ENCODE measurements at places on chromosomes 1 and 21. TPM values are rescaled to one million over a fixed set of nuclear protein-coding genes. Genes with fewer than 3 reads are reported as not detected.

- DNase-seq: no peak
Measured at GRCh38 chr1:41773144-41773591, 145.6 kb downstream of the HIVEP3 start.

- DNase-seq: no peak
Measured at GRCh38 chr1:198102454-198102827, 54.4 kb upstream of the NEK7 start.

- no peak for DNase-seq
Measured at GRCh38 chr1:9888886-9889285, 21.2 kb downstream of the CTNNBIP1 start.

Gene ZSCAN20
- 2.8 TPM for total RNA-seq

Gene KCND3
- not detected for total RNA-seq

DNA sequence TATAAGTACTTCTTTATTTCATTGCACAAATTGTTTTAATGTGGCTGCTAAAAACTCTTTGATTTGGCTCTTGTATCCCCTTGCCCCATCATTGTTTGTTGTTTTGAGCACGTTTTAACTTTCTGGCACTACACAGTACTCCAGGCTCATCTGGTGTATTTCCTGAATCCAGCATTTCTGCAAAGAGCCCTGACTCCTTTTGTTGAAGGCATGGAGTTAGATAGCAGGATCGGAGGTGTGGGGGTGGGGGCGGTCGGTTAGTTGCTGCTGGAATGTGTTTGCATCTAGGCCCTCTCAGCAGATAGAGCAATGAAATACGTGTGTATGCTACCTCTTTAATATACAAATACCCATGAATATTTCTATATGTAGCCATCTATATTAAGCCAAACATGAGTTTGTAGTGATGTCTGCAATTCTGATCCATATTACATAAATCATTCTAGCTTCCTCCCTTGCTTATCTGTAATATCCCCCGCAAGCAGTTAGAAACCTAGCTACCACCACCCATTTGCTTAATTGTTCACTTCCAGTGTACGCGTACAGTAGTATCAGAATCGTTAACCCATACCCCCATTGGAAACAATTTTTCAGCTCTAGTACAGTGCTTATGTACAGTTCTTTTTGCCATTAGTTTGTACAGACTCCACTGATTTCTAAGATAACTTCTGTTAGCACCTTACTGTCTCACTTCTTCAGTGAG, 106.0 kb downstream of the NOS1AP start:
- DNase-seq: no peak

DNA sequence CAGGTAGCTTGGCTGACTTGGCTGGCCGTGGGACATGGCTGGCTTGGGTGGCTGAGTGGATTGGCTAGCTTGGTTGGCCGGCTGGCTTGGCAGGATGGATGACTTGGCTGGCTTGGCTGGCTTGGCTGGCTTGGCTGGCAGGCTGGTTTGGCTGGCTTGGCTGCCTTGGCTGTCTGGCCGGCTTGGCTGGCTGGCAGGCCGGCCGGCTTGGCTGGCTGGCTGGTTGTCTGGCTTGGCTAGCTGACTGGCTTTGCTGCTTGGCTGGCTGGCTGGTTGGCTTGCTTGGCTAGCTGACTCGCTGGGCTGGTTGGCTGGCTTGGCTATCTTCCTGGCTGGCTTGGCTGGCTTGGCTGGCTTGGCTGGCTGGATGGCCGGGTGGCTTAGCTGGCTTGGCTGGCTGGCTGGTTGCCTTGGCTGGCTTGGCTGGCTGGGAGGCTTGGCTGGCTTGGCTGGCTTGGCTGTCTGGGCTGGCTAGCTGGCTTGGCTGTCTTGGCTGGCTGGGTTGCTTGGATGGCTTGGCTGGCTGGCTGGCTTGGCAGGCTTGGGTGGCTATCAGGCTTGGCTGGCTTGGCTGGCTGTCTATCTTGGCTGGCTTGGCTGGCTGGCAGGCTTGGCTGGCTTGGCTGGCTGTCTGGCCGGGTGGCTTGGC, 129.7 kb upstream of the FAM72C start:
- no peak for DNase-seq

GRCh38 chr1:108053270-108054013, 88.5 kb upstream of the VAV3 start:
- DNase-seq: no peak

DNA sequence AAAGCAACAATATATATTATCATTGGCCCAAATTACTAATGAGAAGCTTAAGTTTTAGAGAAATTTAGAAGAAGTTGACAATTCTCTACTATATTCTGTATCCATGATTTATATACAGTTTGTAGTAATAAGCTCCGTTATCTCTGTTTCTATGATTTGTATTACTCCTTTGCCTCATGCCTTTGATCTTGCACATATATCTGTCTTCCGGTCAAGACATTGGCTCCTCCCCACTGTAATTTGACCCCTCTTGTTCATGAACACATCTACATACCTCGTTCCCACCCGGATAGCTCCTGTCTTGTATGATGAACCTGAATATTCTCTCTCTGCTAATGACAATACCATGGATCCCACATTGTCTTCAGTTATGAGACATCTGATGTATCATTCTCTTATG, 581.0 kb upstream of the RGS18 start:
- DNase-seq: no peak

Gene ADGRL4
- not detected for total RNA-seq

- DNase-seq: no peak
Measured at GRCh38 chr21:29245104-29245643, 53.5 kb upstream of the BACH1 start.

Gene PCAT6
- total RNA-seq: 0.60 TPM

DNA sequence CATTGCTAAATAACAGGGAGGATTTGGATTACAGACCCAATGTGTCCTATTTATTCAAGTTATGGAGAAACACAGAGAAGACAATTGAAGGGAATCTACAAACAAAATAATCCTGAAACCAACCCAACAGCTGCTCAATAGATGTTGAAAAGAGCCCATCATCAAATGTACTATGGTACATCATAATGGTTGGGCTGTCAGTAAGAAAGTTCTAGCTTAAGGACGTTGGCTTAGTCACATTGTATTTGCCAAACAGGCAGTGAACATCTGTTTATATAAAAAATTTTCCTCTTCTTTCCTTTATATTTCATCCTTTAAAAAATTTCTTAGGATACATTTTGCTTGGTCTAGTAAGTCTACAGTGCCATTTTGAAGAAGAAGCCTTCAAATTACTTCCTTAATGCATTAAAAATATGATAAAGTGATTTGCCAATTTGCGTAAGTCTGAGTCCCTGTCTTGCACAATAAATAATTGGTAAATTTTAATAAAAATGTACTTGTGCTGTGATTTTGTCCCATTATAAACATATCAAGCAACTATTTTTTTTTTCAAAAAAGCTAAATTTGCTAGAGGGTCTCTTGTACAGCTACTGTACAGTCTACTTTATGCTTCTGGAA, 14.4 kb downstream of the MAP3K7CL start:
- DNase-seq: no peak

GRCh38 chr1:185439727-185440415, 122.8 kb upstream of the IVNS1ABP start:
- DNase-seq: no peak

DNA sequence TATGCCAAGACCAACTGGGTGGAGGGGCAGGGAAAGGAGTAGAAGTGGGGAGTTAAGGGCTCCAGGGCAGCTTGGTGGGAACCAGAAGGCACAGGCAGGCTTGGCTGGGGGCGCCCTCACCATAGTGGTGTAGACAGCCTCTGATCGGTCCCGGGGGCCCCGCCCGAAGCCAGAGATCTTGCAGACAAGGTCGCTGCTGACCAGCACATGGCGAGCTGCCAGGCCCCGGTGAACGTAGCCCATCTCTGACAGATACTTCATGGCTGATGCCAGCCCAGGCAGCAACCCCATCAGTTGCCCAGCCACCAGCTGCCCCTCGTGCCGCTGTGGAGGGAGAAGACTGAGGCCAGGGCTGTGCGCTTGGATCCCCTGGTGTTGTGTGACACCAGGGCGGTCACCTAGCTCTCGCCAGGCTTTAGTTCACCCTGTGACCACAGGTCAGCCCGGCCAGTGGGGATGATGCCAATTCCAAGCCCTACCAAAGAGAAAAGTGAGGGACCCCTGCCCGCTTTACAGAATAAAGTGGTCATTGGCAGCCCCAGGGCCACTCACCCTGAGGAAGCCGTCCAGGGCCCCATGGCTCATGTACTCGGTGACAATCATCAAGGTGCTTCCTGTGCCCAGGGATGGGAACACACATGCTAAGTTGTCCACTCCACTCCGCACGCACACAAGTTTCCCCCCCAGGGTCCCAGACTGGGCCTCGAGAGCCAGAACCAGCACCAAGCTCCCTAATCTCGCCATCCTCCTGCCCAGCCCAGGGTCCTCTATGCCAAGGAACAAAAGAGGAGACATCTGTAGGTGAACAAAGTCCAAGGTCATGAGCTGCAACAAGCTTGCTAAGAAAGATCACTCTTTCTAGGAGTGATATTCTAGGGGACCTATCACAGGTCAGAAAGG, 28.2 kb downstream of the CDCA8 start:
- DNase-seq: no peak

DNA sequence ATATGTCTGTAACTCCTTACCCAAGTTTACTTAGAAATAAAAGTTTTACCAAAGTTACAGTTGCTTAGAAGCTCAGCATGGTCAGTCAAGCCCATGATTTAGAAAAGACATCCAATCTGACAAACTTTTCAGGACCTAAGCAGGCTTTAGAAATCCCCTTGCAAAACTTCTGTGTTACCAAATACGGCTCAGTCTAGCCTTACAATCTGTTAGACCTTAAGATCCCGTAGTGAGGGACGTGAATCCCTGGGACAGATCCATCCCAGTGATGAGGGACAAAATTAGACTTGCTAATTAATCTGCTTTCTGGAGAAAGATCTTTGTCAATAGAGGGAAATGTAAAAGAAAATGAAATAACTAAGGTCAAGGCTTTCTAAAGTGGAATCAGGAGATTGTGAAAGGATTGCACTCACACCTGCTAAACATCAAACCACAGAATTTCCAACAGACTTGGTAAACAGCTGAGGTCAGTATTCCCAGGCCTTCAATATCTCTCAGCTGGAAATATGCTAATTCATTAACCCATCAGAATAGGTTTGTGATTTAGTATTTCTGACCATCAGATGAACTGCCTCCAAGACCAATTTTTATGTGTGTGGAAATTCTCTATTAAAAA, 375.3 kb downstream of the DUSP10 start:
- no peak for DNase-seq

Gene PTPN22
- total RNA-seq: not detected

DNA sequence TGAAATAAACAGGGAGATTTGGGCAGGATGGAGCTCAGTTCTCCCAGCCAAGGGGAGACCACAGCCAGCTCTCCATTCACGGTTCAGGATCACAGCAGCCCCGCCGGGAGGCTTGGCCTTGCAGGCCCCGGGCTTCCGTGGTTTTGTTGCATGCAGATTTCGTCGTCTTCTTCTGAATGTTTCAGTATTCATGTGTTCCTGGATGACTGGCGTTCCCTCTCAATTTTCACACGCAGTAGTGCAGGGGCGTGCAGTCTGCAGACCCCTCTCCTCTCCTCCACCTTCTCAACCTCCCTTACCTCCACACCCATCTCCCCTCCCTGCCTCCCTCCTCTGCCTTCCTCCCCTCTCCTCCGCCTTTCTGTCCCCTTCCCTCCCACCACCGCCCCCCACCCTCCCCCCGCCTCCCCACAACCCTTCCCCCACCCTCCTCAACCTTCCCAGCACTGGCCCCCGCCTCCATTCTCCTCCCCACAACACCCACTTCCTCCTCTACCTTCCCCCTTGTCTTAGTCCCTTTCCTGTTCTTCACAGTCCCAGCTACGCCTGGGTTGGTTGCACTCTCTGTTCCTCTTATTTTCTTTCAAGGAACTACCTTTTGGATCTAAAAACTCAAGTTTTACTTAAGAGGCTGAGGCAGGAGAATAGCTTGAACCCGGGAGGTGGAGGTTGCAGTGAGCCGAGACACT, 8.4 kb upstream of the SLC19A1 start:
- DNase-seq: no peak

DNA sequence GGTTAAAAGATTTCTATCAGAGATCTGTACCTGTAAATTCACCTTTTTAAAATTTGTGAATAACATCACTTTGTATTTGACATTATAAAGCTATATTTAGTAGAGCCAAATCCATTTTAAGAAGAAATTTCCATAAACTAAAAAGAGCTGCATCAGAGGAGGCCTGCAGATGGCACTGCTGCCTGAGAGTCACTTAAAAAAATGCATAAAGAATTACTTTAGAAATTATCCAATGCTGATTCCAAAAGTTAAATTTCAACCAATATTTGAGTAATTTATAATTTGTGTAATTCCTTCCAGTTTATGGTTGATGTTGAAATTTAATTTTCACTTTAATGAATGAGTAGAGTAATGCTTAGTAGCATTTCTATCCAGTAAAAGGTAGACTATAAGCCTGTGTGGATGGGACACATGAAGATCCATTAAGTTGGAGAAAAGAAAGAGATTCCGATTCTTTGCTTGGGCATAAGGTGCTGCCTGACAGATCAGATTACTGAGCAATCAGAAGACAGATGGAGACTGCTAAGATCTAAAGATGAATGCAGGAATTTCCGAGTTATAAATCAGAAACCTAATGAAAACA, 20.7 kb upstream of the RPE65 start:
- peak; percentile 3 for DNase-seq

Gene SLAMF7
- total RNA-seq: not detected

DNA sequence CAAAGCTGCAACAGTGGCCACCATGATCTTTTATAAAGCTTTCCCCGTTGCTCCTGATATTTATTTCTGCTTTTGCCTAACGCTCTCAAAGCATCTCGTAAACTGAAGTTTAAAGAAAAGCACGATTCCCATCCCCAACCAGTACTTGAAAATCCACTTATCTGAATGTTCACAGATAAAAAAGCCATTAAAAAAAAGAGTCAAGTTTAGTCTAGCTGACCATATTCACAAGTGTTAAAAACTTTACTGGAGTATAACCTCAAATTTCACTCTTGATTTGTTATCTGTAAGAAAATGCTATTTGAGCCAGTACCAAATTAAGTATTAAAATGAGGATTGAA, 34.6 kb upstream of the SLC45A3 start:
- no peak for DNase-seq

DNA sequence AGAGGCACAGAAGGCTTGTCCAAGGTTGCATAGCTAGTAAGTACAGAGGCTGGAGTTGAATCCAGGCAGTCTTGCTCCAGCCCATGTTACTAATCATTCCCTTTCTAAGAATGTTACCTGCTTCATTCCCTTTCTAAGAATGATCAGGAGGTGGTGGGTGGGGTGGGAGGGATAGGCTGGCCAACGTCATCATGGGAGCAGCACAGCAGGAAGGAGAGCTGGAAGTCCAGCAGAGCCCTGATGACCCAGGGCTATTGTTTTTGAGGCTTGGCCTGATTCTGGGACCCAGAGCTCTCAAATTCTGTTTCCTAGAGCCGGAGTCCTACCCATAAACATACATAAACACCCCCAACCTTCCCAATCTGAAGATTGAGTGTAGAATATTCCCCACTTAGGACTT, 11.8 kb upstream of the CSF1 start:
- no peak for DNase-seq

Measured in HepG2 (cell line).